ENCODE measurements at places on chromosomes 16 and 17.

DNA sequence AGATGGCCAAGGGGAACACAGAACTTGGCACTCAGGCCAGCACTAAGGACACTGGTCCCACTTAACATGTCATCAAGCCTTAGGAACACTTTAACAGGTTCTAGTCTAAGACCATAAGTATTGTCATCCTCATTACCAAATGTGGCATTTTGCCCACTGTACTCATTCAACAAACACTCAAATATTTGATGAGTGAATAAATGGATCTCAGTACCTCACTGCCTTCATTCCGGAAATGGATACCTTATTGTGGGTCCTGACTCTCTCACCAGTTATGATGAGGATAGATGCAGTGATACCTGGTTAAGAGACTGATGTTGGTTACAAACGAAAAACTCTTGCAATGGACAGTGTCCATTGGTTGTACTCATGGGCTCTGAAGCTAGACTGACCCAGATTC lies 455.2 kb upstream of the DYNLRB2 start:
- no peak for DNase-seq

DNA sequence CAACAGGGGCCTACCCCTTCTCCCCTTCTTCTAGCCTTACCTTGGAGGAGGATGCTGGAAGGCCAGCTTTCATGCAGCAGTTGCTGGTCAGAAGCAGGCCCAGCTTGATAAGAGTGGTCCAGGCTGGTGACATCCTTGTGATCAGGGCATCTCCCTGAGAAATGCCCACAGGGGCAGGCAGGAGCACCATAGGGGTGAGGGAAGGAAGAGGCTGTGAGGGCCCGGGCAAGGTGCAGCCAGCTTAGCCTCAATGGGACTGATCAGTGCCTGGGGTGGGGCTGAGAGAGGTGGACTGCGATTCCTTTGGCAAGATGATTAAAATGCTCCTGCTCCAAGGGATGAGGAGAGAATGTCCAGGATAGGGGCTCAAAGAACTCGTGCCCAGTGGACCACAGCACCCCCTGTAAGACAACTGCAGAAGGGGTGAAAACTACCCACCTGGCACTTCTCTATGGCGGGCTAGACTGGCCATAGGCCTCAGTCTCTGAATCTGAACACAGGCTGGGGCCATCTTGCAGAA lies 9.5 kb upstream of the GALK1 start:
- DNase-seq, result no peak

GRCh38 chr17:77363821-77364361 lies 223.1 kb downstream of the SEC14L1 start:
- DNase-seq, result no peak

- no peak for DNase-seq
These were observed 46.0 kb downstream of the CLEC16A start for GRCh38 chr16:10990378-10990777.

DNA sequence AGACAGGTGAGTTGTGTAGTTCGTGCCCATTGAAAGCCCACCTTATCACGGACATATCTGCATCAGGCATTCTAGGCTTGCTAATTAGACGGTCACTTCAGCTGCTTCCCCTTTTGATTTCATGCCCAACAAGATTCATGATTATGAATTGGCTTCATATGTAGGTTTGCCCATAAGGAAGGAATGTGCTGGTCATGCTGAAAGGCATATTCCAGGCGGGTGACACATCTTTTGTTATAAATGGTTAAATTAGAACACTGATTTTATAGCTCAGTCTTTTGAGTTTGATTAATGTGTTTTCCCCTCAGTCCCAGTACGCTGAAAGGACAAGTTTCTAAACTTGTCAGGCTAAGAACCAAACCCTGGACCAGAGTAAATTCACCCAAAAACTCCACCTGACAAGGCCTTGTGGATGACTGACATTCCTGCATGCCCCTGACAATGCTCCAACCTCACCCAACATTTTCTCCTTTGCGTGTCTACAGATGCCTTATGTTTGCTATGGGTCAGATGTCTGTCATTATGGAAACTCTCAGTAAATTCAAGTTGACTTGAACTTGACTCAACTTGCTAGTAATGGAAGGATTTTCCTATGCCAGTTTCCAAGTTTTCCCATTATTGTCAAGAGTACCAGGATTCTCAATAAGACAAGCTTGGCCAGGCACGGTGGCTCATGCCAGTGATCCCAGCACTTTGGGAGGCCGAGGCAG lies 421.9 kb downstream of the PMP22 start:
- no peak for DNase-seq

DNA sequence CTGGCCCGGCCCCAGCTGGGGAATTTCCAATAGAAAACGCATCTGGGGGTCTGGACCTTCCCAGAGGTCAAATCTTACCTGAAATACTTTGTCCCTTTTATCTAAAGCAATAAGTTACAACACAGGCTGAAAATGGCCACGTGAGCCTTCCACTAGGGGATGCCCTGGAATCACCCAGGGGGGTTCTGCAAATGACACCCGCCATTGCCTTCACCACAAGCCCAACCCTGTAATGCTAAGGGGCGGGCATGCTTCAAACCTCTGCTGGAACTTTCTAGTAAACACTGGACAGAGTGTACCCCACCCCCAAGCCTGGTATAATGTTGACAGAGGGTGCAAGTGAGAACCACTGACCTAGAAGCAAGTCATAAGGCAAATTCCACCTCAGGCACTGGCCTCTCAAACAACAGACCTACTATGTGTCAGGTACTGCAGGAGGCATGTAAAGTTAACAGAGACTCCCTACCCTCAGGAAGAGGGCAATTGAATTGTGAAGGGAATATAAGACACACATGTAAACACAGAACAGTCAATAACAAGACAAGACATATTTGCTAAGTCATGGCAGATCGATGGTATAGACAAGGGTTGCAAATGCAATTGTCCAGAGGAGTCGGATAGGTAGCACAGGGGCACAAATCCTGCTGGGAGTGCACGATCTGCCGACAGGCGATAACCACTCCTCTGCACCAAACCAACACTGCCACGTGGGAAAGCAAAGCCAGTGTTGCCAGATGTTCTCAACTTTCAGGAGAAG lies 59.0 kb downstream of the ARHGAP17 start:
- no peak for DNase-seq

DNA sequence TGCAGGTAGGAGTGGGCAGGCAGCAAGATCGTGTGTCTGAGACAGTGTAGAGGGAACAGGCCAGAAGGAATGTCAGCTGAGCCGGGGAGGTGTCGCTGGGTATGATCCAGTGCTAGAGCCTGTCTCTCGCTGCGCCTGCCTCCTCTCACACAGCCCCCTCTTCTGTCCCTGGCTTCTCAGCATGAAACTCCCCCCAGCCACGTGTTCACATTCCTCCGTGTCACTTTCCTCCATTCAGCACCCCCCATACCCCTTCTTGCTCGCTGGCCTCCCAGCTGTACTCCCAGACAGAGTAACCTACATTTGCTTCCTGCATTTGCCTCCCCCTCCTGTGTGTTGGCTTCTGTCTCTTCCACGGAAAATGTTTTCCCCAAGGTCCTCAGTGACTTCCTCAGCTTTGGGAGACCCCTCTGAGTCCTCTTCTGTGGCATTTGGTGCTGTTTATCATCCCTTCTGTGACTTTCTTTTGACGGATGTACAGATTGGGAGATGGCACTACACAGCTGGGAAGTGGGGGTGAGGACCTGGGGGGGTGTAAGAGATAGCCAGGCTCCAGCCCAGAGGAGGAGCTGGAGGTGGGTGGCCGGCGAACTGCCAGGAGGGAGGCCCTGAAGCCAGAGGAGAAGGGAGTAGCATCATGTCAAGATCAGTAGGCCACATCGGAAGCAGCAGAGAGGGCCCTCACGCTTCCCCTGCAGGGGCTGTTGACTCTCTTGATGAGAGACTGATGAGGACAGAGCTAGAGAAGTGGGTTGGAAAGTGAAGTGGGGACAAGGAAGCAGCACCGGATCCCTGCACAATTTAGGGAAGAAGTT lies 19.2 kb downstream of the SGF29 start:
- no peak for DNase-seq

GRCh38 chr16:68659412-68660358 lies 14.6 kb downstream of the CDH3 start:
- DNase-seq, result no peak

DNA sequence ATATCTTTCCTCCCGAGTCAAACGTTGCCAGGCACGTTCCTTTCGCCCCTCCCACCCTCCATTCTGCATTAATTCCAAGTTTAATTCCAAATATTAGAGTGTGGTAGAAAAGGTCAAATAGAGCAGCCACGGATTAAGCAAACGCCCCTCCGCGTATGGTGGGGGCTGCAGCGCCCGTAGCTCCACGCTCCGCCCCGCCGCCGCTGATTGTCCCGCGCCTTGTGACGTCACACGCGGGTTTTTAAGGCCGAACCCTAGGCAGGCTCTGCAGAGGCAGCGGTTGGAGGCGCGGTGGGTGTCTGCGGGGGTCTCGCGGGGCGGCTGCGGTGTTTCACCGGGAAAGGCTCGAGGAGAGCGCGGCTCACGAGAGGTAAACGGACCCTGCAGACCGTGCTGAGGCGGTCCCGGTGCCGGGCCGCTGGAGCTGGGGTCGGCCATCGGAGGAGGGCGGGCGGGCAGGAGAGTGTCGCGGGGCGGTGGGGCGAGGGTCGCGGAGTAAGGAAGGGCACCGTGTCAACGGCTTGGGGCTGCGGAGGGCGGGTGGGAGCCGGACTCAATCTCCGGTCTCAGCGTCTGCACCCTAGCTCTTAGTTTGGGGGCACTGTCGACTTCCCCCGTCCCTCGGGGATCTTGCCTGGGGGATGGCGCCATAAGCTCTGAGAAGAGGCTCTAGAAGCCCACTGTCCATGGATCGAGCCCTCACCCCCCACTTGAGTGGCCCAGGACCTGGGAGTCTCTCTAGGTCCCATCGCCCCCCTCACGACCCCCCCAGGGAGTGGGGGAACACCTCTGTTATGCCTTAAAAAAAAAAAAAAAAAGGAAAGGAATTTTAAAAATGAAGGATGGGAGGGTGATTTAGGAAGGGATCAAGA lies at the start of gene ARL4D:
TSS of gene ARL4D (plus strand) at position 270 of the 872 bp plus-strand sequence. CDS start 740 bp downstream, outside the sequence.
- DNase-seq, result peak; percentile 84

- peak; percentile 86 for DNase-seq
These were observed at the start of gene FKBP10 for GRCh38 chr17:41812381-41813151. Gene FKBP10, plus strand, starts transcription at chr17:41813004. Its CDS starts 31 bp downstream, at chr17:41813035.
